ENCODE measurements at places on chromosomes 3 and 15.

DNA sequence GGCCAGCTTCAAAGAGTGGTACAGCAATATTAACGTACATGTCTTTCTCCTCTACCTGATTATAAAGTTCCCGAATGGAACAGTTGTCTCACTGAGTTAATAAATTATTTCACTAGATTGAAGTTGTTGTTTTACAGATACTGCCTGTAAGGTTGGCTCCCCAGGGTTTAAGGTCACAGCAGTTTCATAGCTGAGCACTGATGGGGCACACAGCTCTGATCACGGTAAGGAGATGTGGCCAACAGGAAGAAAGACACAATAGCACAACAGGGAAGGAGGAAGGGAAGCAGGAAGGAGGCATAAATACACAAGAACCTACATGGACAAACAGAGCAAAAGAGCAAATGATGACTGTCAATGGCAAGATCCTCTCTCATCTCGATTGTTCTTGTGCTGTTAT is 215.6 kb downstream of the WNT5A start:
- DNase-seq: no peak

GRCh38 chr3:123817413-123817812 is 66.7 kb downstream of the MYLK start:
- no peak for DNase-seq

GRCh38 chr15:54681584-54681983 is 515.2 kb downstream of the RSL24D1 start:
- DNase-seq: no peak

GRCh38 chr15:101067660-101068522 is 148.7 kb downstream of the LRRK1 start:
- no peak for DNase-seq

- DNase-seq: no peak
Measured at GRCh38 chr3:107621465-107621864, 98.7 kb downstream of the BBX start.

DNA sequence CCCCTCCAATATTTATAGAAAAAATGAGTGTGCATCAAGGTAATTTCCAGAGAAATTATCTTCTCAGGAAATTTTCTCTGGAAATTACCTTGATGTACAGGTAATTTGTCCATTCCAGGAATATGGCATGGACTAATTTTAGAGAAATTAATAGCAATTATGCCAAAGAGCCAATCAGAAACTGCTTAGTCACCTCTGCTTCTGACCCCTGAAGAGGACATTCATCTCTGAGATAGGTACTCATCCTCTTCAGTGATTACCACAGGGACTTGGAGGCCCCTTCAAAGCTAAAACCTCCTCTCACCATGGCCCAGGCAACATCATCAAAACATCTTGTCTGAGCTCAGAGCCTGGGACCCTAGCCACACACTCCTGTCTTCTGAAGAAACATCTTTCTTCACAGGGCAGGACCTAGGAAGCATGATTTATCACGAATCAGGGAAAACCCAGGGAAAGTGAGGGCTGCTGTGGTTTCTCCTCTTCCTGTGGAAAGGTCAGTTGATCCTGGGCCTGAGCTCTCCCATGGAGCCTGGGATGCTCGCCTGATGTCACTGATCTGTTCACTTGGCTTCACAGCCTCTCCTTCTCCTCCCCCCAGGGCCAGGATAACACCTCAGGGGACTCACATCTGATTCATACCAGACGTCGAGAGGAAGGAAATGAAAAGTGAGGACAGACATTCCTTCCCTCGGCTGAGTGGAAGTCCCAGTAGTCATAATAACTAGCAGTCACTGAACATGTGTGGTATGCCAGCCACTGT is 210.5 kb downstream of the DTWD1 start:
- DNase-seq: no peak

GRCh38 chr3:37308247-37308646 is 133.9 kb upstream of the LRRFIP2 start:
- peak; percentile 1 for DNase-seq

Measured in NCI-H187 (cell line).